ENCODE measurements at places on chromosomes 12 and 14. TPM values are rescaled to one million over a fixed set of nuclear protein-coding genes. Genes with fewer than 3 reads are reported as not detected.

The LTBP2 gene
- total RNA-seq, result 0.10 TPM

The SRGAP1 gene
- total RNA-seq, result not detected

The PRICKLE1 gene
- total RNA-seq, result not detected

The MAP3K9 gene
- 8.7 TPM for total RNA-seq

The DLK1 gene
- total RNA-seq, result not detected

The RFX4 gene
- not detected for total RNA-seq

The AQP5 gene
- not detected for total RNA-seq

The NTS gene
- not detected for total RNA-seq

The NGB gene
- not detected for total RNA-seq

The WNT5B gene
- total RNA-seq, result 0.10 TPM

The HHIPL1 gene
- total RNA-seq, result not detected

The RTL1 gene
- not detected for total RNA-seq

The UNC79 gene
- not detected for total RNA-seq
